Cerebellar nuclear complex (tissue), 1 donor: ENCODE measurements at places on chromosomes 2 and 18.

DNA sequence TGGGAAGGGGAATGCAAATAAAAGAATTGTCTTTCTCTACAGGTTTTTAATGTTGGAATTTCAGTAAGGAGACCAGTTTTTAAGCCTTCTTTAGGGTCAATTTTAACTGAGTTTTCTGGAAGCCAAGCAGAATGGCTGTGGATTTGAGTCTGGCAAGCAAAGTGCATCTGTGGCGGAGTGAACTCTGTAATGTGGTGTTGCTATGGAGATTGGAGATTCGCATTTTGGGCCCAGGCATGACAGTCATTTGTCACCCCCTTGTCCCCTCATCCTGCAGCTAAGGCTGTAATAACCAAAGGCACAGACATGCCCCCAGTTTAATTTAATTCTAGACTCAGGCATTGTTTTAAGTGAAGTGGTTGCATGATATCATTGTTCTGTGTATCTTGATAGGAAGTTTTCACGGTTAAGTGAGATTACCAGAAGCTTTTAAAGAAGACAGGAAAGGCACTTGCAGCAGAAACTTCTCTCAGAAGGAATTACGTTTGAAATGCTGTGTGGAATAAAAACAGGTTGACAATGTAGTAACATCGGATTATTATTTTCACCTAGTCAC, 30.6 kb downstream of the ARMC9 start:
- no peak for DNase-seq

DNA sequence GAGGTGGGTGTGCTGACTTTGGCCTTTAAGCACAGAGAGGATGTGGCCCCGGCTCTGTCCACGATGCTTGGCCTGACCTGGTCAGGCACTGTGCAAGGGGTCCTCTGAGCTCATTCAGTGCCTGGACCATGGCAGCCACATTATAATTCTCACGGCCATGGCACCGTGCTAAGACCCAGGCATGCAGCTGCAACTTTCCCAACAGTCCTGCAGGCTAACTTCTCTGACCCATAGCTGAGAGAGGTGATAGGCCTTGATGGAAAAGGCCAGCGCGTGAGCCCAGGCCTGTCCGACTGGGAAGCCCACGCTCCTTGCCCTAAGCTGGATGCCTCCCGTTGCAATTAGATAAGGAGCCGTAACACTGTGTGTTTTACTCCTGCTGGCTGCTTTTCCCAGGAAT, 99.9 kb downstream of the TFCP2L1 start:
- no peak for DNase-seq

- DNase-seq = no peak
Observed at GRCh38 chr18:63606526-63606925, 19.4 kb downstream of the SERPINB13 start.

DNA sequence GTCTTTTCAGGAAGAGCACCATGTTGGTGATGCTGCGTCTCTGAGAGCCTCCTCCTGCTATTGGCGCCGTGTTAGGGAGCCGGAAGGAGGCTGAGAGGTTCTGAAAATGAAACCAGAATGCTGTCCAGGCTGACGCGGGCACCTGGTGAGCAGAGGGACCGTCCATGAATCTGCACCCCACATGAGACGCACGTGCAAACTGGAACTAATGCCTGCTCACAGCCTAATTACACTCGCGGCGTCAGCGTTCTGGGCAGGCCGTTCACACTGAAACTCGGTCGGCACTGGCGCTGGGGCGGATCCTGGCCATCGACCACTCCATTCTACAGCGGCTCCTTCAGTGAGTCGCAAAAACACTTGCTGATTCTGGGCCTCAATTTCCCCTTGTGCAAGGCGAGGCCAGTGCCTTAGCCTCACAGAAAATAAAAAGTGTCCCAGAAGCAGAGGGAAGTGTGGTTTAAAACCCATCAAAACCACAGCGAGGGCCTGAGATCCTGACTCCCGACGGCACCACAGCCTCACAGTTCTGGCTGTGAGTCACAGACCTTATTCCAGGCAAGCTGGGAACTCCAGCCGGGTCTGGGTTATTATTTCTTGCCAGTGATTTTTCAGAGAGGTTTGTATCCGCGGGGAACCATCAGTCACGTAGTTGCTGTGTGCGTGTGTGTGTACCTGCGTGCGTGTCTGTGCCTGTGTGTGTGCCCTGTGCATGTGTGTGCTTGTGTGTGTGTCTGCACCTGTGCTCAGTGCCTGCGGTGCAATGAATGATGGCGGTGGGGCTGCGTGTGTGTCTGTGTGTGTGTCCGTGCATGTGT, 49.1 kb upstream of the CTDP1 start:
- DNase-seq = no peak

DNA sequence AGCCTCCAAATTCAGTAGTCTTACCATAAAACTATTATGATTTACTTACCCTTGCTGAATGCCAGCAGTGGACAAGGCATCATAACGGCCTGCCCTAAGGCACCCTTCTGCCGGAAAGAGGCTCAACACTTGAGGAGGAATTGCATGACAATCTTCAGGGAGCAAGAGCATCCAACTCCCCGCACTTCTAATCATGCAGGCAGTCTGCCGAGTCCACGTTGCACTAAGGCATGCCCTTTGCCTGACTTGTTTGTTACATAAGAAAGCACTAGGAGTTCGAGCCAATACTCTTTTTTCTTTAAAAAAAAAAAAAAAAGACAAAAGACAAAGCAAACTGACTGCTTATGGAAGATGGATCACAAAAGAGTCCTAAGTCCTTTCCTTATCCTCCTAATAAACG, 17.9 kb upstream of the SPTBN1 start:
- no peak for DNase-seq
